NCI-H748 treated with DMSO at 0.1 percent for 48 hours (cell line): ENCODE measurements at places on chromosomes 2 and 18.

DNA sequence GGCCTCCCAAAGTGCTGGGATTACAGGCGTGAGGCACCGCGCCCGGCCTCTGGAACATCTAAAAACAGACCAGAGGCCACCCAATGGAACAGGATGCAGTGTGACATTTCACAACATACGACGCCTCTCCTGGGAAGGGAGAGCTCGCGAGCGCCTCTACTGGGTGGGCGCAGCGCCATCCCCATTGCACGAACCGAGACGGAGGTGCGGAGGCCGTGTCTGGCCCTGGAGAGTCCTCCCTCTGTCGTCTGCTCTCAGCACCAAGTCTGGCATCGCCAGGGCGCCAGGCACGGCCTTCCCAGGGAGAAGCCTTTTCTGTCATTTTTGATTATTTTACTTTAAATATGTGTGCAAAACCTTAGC, 9.4 kb upstream of the GBX2 start:
- DNase-seq: peak; percentile 34

DNA sequence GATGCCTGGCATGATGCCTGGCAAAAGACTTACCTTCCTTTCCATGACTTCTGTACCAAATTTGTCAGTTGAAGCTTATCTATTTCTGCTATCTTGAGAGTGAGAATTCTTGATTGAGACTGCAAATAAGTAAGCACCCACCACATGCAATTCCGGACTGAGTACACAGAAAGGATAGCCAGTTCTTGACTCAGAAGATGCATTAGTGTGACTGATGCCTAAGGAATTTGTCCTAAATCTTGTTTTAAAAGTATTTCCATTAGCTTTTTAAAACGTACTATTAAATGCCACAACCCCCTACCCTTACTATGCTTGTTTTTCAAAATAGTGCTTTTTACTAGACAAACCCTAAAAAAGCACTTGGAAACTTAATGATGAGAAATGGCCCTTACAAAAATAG, 545 bp downstream of the MPP4 start:
- no peak for DNase-seq

DNA sequence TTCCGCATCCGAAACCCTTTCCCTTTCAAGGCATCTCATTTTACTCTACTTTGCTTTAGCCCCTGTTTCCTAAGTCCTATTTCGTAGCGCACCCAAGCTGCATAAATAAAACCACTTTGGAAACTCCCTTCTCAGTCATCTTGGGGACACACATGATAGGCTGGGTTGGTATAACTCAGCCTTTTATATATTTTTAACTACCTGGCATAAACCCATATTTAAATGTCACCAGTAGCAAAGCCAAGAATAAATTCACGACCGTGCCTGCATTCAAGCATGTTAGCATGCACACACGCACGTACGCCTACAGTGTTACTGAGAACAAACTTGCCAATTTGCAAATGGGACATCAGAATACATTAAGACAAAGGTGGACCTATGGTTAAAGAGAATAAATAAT, 564.7 kb upstream of the PIK3C3 start:
- DNase-seq: no peak

- peak; percentile 6 for DNase-seq
Observed at GRCh38 chr2:152743002-152743401, 24.6 kb downstream of the ARL6IP6 start.

DNA sequence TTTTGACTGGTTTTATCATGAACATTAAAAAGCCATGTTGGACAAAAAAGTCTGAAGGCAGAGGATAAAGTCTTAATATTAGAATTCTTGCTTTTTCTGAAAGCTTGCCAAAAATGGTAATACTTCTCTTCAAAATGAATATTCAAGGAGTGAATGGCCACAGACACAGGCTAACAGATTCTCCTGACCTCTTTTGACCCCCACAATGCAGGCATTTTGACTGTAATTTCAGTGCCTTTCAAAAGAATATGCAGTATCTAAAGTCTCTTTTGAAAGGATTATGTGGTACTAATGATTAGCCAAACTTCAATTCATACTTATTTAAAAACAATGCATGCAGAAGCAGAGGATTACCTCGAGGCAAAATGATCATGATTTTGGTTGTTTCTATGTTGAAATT, 557.8 kb upstream of the GCFC2 start:
- DNase-seq: no peak

DNA sequence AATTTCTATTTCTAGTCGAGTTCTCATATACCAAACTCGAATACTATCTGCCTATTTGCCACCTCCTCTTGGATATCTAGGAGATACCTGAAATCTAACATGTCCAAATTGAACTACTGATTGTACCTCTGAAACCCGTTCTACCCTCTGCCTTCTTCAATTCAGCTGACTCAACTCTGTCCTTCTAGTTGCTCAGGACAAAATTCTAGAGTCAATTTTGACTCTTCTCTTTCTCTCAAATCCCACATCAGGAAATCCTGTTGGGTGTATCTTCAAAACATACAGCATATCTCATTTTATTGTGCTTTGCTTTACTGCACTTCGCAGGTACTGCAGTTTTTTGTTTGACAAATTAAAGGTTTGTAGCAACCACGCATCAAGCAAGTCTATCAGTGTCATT, 137.8 kb downstream of the ZAP70 start:
- DNase-seq: no peak

GRCh38 chr2:102460467-102460866, 12.6 kb upstream of the SLC9A4 start:
- no peak for DNase-seq

GRCh38 chr2:236827997-236828396, 257.7 kb upstream of the COPS8 start:
- DNase-seq: no peak

GRCh38 chr2:12071318-12071717, 324.9 kb downstream of the LPIN1 start:
- DNase-seq: no peak
